ENCODE measurements at places on chromosomes 2 and 18. TPM values are rescaled to one million over a fixed set of nuclear protein-coding genes. Genes with fewer than 3 reads are reported as not detected.

Gene IFT172
- 15.3 TPM for total RNA-seq

Gene APOB
- total RNA-seq: not detected

Gene DPP4
- 13.3 TPM for total RNA-seq

Gene GAREM1
- 5.7 TPM for total RNA-seq

Gene GAL3ST2
- 0.64 TPM for total RNA-seq

Gene SLC16A14
- 1.2 TPM for total RNA-seq

Gene SGPP2
- 0.48 TPM for total RNA-seq

Gene INHA
- not detected for total RNA-seq

Gene G6PC2
- total RNA-seq: not detected

Gene VIT
- total RNA-seq: 0.39 TPM

Gene GCKR
- total RNA-seq: 0.24 TPM

Gene PER2
- total RNA-seq: 1.8 TPM

Gene CCDC142
- 8.4 TPM for total RNA-seq

Gene CPO
- not detected for total RNA-seq

Gene CELF4
- total RNA-seq: not detected

Gene MTA3
- 16.4 TPM for total RNA-seq

Gene MREG
- 0.32 TPM for total RNA-seq

Gene EXOC6B
- total RNA-seq: 14.3 TPM

Gene SERPINB11
- not detected for total RNA-seq

Gene DPYSL5
- total RNA-seq: not detected

Gene RAPGEF4
- 0.13 TPM for total RNA-seq

Gene AQP12B
- total RNA-seq: not detected

Gene DSEL
- 12.2 TPM for total RNA-seq

Gene REEP1
- total RNA-seq: 0.40 TPM

Gene TRIM43
- total RNA-seq: not detected

Gene TLX2
- total RNA-seq: not detected

Gene EMILIN1
- total RNA-seq: 790 TPM
